M059J (cell line): ENCODE measurements at places on chromosomes 16 and 17.
A peak's percentile ranks its signal among the peaks of the same experiment; 100 is the strongest.

DNA sequence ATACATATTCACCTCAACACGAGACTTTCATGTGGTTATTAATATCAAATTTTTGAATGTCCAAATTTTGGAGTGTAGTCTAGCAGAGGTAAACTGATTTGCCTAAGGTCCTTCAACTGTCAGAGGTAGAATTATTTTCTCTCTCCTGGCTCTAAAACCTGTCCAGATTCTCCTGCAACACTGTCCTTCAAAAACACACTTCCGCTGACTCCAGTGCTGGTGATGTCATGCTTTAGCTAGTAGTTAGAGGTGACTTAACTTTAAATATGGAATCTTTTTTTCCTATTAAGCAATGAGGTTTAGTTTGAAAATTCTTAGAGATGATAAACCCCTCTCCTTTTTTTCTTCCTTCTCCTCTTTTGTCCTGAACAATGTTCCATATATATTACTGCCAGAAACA, 10.8 kb upstream of the CBLN1 start:
- no peak for DNase-seq

DNA sequence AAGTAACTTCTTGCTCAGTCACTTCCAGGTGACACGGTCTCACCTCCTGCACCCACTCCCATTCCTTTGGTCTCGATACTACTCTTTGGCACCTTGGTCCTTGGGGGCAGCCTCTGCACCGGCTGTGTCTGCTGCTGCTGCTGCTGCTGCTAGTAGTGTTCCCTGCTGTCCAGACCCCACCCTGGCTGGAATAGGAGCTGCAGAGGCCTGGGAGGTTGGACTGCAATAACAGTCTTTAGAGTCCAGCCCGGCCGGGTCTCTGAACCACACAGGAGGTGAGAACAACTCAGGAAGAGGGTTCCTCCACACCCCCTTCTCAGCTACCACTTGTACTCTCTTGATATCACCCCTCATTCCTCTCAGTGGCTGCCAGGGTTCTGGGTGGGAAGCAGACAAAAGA, 231.1 kb upstream of the NLRP1 start:
- DNase-seq: no peak

DNA sequence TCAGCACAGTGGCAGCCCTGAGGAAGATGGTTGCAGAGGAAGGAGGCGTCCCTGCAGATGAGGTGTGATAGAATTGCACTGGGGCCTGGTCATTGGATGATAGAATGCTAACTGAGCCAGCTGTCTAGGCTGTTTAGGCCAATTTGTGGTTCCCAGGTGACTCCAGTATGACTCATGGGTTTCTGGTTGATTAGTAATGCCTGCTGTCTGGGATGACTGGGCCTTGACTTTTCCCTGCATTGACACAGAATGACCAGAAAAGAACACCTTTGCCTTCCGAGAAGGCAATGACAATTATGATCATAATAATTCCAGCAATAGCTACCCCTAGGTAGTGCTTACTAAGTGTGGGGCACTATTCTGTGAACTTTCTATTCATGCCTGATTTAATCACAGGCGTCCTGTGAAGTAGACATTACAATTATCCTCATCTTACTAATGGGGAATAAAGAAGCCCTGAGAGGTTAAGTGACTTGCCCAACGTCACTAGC, 31.5 kb downstream of the USP43 start:
- peak; percentile 96 for DNase-seq

GRCh38 chr16:17068524-17068923, 402.2 kb downstream of the XYLT1 start:
- no peak for DNase-seq

DNA sequence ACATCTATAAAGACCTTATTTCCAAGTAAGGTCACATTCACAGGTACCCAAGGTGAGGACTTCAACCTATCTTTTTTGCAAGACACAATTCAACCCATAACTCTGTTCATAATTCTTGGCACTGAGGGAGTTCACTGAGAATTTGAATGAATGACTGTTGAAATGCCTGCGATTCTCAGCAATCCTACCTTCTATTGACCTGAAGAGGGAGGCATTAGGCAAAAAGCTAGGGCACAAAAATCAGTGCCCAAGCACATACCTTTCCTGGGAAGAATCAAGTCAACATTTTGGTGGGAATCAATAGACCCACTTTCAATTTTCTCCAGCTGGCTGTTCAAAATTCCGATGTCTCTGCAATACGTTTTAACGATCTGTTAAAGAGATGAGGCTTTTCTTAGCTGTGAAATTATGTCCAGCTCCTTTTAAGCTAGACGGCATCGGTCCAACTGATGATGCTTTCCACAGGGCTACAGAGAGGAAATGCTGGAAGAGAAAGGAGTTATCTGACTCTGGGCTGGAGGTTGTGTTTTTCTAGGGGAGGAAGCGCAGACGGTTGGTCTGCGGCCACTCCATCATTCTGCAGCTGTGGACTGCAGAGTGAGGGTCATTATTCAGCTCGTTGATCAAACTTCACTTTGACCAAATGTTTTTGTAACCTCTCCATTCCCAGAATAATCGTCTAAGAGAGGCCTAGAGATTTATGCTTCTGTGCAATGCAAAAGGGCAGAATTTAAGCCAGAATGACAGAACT, 25.2 kb downstream of the BCO1 start:
- DNase-seq: peak; percentile 36

DNA sequence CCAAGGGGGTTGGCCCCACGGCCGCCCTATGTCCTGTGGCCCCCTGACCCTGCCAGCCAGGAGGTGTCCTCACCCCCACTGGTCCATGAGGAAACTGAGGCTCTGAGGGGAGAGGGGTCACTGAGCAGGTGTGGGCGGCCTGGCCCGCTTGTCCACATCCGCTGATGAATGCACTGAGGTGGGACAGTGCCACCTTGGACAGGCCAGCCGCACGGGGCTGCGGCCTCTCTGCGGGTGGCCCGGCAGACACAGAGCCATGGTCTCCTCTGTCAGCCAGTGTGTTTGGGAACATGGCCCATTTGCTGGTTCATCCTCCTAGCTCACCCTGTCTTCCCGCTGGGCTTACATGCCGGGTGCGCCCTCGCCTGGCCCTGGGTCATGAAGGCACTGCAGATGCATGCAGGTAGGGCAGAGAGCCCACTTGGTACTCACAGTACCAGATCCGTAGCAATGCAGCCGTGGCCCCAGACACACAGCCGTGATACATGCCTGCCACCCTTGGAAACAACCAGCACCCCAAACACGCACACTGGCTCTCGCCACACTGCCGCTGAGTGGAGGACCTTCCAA, 93.9 kb downstream of the ENGASE start:
- no peak for DNase-seq

- peak; percentile 68 for DNase-seq
Measured at GRCh38 chr17:29237476-29238132, 9.1 kb upstream of the CRYBA1 start.

GRCh38 chr16:26598061-26598460, 468.7 kb upstream of the C16orf82 start:
- peak; percentile 37 for DNase-seq

DNA sequence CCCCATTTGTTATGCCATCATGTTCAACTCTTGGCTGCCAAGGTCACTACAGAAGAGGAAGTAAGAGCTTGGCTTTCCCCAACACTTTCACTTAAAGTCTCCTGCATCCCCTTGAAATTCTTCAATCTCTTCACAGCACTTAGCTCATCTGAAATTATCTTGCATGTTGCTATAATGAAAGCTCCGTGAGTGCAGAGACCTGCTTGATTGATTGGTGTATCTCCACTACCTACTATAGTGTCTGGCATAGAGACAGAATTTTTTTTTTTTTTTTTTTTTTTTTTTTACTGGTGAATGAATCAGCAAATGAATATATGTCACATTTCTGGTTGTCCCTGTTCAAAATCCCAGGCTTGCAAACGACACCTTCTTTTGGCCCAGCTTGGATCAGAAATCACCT, 1.9 kb upstream of the SDR42E1 start:
- DNase-seq: no peak

DNA sequence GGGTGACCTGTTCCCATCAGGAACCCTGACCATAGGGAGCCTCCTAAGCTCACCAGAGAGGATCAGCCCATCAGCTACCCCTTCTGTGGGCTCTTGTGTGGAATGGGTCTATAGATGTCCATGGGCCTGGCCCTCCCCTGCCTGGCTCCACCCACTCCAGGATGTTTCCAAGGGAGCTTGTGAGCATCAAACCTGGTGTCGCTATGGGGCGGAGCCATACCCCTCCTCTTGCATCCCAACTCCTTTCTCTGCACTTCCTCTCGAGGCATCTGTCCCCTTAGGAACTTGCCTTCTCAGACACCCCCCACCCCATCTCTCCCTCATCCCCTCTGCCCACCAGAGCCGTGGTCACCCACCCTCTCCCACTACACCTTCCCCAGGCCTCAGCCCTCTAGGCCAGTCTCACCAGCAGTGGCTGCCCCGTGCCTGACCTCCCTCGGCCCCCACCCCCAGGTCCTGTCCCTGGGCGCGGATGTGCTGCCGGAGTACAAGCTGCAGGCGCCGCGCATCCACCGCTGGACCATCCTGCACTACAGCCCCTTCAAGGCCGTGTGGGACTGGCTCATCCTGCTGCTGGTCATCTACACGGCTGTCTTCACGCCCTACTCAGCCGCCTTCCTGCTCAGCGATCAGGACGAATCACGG, 10.4 kb downstream of the KCNH6 start:
- DNase-seq: no peak

- no peak for DNase-seq
Measured at GRCh38 chr17:40610359-40610758, 37.3 kb downstream of the SMARCE1 start.

- DNase-seq: no peak
Measured at GRCh38 chr17:50467114-50467854, 1.4 kb downstream of the CHAD start.

DNA sequence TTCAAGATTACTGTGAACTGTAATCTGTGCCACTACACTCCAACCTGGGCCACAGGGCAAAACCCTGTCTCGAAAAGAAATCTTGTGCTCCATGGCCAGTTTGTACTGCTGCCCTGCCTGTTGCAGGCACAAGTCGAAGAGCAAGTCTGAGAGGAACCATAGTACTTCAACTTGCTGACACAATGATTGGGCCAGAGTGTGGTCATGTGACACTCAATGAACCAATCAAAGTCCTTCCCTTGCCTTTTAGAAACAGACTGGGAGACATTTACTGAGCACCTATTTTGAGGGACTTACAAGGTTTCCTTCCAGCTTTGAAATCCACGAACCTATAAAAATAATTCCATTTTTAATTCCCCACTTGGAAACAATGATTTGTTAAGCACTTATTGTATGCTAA, 39.8 kb upstream of the TMC5 start:
- DNase-seq: no peak

DNA sequence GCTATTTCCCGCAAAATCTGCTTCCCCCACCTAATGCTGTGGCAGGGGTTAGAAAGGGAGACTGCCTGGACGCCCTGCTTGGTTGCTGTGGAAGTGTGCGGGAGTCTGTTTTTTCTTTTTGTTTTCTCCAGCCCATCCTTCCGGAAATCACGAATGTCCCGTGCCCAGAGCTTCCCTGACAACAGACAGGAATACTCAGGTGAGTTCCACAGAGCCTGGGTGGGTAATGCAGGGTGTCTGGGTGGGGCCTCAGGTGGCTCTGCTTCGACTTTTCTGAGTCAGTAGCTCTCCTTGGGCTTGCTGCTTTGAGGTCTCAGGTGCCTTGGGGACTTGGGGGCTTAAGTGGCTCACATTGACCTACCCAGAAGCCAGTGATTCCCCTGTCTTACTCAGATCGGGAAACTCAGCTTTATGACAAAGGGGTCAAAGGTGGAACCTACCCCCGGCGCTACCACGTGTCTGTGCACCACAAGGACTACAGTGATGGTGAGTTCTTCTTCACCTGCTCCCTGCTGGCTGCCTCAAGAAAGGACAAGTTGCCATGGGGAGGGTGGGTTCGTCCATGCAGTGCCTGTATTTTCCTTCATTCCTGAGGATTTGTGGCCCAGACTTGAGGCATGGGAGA, 11.4 kb downstream of the LIMD2 start:
- DNase-seq: no peak

DNA sequence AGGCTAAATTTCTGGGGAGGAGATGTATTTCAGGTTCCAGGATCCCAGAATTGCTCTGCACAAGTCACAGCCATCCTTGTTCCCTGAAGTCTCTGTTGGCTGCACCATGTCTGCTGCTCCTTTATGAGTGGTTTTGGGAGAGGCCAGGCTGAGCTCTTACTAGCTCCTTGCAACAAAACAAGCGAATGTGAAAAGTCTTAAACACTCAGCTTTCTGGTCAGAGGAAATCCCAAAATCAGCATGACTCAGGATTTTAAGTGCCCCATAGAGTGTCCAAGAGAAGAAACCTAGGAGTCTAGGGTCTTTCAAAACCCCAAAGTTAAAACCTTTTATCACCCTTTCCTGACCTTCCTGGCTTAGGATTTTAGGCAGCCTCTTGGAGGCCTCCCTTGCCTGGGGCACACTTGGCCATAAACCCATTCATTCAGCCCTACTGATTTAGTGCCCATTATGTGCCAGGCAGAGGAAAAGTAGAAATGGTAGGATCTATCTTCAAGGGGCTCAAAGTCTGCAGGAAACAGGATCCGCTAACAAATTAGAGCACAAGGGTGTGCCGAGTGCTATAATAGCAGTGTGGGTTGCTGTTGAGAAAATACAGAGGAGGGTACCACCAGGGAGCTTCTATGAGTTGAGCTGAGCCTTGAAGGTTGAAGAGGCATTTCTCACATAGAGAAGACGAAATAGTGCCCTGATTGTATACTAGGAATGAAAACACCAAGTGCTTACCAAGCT, 36.9 kb downstream of the SOST start:
- DNase-seq: peak; percentile 48

GRCh38 chr17:7060165-7060891, 16.4 kb upstream of the SLC16A11 start:
- peak; percentile 96 for DNase-seq

DNA sequence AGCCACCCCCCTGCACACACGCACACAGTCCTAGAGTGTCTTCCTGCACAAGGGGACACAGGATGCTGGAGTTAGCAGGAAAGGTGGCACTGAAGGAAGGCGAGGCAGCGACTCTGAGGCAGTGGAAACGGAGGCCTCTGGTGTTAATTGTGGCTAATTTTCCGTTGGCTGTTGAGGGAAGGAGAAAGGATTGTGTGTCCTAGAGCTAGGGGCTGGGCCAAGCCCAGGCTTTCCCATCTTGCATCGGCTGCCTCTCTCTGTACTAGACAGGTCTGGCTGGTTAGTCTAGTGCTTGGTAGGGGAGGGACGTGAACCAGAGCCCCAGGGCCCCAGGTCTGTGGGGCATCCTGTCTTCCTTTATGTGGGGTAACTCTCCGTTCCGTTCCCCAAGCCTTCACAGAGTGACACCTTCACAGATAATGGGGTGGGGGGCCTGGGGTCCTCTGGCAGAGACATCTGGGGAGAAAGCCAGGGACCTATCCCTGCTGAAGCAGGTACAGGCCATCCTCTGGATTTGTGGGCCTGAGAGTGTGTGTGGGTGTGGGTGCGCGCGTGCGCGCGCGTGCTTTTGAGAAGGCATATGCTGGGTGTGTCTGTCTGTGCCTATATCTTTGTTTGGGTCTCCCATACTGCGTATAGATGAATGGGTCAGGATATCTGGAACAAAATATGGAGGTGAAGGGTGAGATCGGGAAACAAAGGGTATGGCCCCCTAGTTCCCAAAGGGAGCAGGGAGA, at the start of gene CHD3:
TSS of gene CHD3 (plus strand) at position 606 of the 737 bp plus-strand sequence. CDS start 212 bp downstream, outside the sequence.
- no peak for DNase-seq

DNA sequence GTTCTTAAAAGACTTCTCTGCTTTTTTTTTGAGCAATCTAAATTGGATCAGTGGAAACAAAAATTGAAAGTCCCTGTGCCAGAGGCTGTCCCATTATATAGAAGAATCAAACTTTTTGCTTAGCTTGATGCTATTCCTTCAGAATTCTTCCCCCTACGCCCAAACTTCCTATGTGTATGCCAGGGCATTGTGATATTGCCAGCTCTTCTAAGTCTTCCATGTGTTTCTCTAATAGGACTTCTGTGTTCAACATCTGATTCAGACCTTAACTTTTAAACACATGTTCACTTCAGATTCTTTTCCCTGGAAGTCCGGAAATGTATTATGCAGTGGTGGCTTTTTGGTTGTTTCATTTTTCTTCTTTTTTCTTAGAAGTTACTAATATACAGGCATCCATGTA, 18.7 kb downstream of the PTRH2 start:
- DNase-seq: no peak
